ENCODE measurements at places on chromosomes 1 and 21. TPM values are rescaled to one million over a fixed set of nuclear protein-coding genes. Genes with fewer than 3 reads are reported as not detected.

GRCh38 chr1:172748201-172748600 is 89.3 kb downstream of the FASLG start:
- H3K27me3 ChIP-seq: no peaks in the 10 kb centered on the region
- no peak overlapping the region for H3K27ac ChIP-seq
- DNase-seq: no peak
- H3K4me3 ChIP-seq: no peak overlapping the region
- peaks cover 29% of the 10 kb centered on the region for H3K4me1 ChIP-seq

DNA sequence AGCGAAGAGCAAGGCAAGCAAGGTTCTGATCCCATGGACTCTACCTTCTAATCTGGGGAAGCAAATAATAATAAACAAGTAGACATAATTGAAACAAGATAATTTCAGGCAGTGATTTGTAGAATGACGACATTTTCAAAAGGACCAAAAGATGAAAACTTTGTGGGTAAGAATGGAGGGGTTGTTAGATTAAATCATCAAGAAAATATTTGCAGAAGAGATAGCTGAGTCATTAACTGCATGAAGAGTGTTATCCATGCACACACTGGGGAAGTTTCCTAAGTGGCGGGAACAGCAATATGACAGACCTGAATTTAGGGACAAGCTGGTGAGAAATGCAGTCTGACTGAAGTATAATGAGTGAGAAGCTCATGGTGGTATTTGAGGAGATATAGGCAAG is 583.1 kb upstream of the RGS18 start:
- H3K4me1 ChIP-seq: no peaks in the 10 kb centered on the region
- no peaks in the 10 kb centered on the region for H3K27me3 ChIP-seq
- H3K4me3 ChIP-seq: no peak overlapping the region
- no peak for DNase-seq
- H3K36me3 ChIP-seq: no peaks in the 10 kb centered on the region

- no peak overlapping the region for H3K27ac ChIP-seq
- H3K36me3 ChIP-seq: no peaks in the 10 kb centered on the region
- H3K4me1 ChIP-seq: no peaks in the 10 kb centered on the region
- H3K27me3 ChIP-seq: no peaks in the 10 kb centered on the region
- no peak for DNase-seq
- H3K4me3 ChIP-seq: no peak overlapping the region
These were observed 36.4 kb downstream of the ZNF684 start for GRCh38 chr1:40567825-40568224.

Gene KCNQ4
- total RNA-seq: 4.1 TPM

DNA sequence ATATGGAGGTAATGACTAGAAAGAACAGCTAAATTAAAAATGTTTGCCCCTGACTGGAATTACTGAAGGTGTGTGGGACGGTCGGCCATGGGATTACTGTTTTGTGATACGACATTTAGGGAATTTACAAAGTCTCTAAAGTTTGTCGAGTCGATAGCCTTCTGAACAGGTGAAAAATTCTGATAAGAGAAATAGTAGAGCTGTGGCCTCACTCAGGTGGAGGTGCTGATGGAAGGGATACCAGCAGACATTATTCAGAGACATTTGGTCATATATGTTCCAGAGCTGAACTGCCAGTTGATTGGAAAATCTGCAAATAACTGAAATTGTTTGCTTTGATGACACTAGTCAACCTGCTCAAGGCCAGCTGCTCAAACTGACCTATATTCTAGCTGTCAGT is 71.1 kb downstream of the ADCY10 start:
- no peaks in the 10 kb centered on the region for H3K27me3 ChIP-seq
- no peaks in the 10 kb centered on the region for H3K36me3 ChIP-seq
- H3K4me3 ChIP-seq: no peak overlapping the region
- H3K27ac ChIP-seq: no peak overlapping the region

DNA sequence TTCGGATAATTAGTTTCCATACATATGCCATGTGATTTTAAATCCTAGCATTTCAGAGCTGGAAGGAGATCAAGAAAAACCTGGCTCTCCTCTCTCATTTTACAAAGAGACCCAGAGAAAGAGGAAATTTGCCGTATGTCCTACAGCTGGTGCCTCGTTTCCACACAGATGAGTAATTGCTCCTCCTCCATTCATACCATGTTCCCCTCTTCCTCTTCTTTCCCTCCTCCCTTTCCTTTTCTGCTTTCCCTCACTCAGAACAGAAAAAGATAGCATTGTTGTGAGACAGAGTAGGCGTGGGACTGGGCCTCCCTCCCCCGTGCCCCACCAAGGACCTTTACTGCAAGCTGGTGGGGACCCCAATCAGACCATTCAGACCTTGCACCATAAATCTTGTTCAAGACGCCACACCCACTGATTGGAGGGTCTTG is 13.7 kb upstream of the SLC44A3 start:
- no peak overlapping the region for H3K27ac ChIP-seq
- no peaks in the 10 kb centered on the region for H3K36me3 ChIP-seq
- no peak overlapping the region for H3K4me3 ChIP-seq
- no peak for DNase-seq

Gene AK5
- 0.22 TPM for total RNA-seq
